ENCODE measurements at places on chromosomes 3 and 15. TPM values are rescaled to one million over a fixed set of nuclear protein-coding genes. Genes with fewer than 3 reads are reported as not detected.

The CALML4 gene
- polyA plus RNA-seq: 54.7 TPM

The STRIT1 gene
- 1.8 TPM for polyA plus RNA-seq

The IFT122 gene
- polyA plus RNA-seq: 18.4 TPM

The KLHL6 gene
- polyA plus RNA-seq: 0.37 TPM

The HYAL2 gene
- 93.2 TPM for polyA plus RNA-seq

The SERINC4 gene
- polyA plus RNA-seq: 0.47 TPM

The IQCH gene
- polyA plus RNA-seq: 3.2 TPM

The SCG5 gene
- polyA plus RNA-seq: 1.6 TPM

The NR2E3 gene
- not detected for polyA plus RNA-seq

The TIGIT gene
- not detected for polyA plus RNA-seq

The RPP14 gene
- 12.0 TPM for polyA plus RNA-seq

The KBTBD8 gene
- 0.43 TPM for polyA plus RNA-seq

The PARP3 gene
- polyA plus RNA-seq: 30.1 TPM

The GXYLT2 gene
- 0.39 TPM for polyA plus RNA-seq

The LRRC15 gene
- polyA plus RNA-seq: 0.09 TPM

The STAG1 gene
- 7.8 TPM for polyA plus RNA-seq

The DPPA2 gene
- not detected for polyA plus RNA-seq

The ECE2 gene
- polyA plus RNA-seq: not detected

The MYEF2 gene
- polyA plus RNA-seq: 17.6 TPM

The COLQ gene
- polyA plus RNA-seq: 1.2 TPM

The TNNC1 gene
- 86.6 TPM for polyA plus RNA-seq

The CORO2B gene
- 9.0 TPM for polyA plus RNA-seq

The SATB1 gene
- polyA plus RNA-seq: 6.2 TPM

The PRKAR2A gene
- 10.4 TPM for polyA plus RNA-seq

The C3orf85 gene
- polyA plus RNA-seq: 40.4 TPM

The DMXL2 gene
- 14.6 TPM for polyA plus RNA-seq

The CGNL1 gene
- polyA plus RNA-seq: 62.0 TPM

The CHRD gene
- 18.6 TPM for polyA plus RNA-seq

The ARID3B gene
- polyA plus RNA-seq: 2.3 TPM

The SLC2A2 gene
- polyA plus RNA-seq: 31.0 TPM

The PEX11A gene
- polyA plus RNA-seq: 13.7 TPM

The SMAD6 gene
- polyA plus RNA-seq: 15.4 TPM

The PPM1L gene
- polyA plus RNA-seq: 2.8 TPM

The SERPINI2 gene
- polyA plus RNA-seq: not detected

The TMEM108 gene
- 1.5 TPM for polyA plus RNA-seq

The AMT gene
- 44.1 TPM for polyA plus RNA-seq

The SNTN gene
- not detected for polyA plus RNA-seq

The AP3B2 gene
- polyA plus RNA-seq: 1.8 TPM

The WDR93 gene
- polyA plus RNA-seq: 1.2 TPM

The CHRNA7 gene
- 0.80 TPM for polyA plus RNA-seq

The CLDN18 gene
- polyA plus RNA-seq: not detected

The KNG1 gene
- polyA plus RNA-seq: 710 TPM

The IL12A gene
- not detected for polyA plus RNA-seq

The ST3GAL6 gene
- 20.8 TPM for polyA plus RNA-seq

The TRPM7 gene
- 17.0 TPM for polyA plus RNA-seq

The NUSAP1 gene
- 2.3 TPM for polyA plus RNA-seq

The ALDH1A2 gene
- 24.4 TPM for polyA plus RNA-seq

The MYZAP gene
- 6.1 TPM for polyA plus RNA-seq

The LPP gene
- polyA plus RNA-seq: 6.7 TPM

The CLDN16 gene
- polyA plus RNA-seq: 28.4 TPM

The PROK2 gene
- polyA plus RNA-seq: not detected

The UBAP1L gene
- polyA plus RNA-seq: 2.1 TPM

The TNIK gene
- polyA plus RNA-seq: 3.6 TPM

The TRNT1 gene
- 17.5 TPM for polyA plus RNA-seq

The GRM7 gene
- not detected for polyA plus RNA-seq

The DUOXA1 gene
- 0.52 TPM for polyA plus RNA-seq

The EDEM1 gene
- polyA plus RNA-seq: 5.5 TPM

The GOLGA8S gene
- polyA plus RNA-seq: 0.13 TPM

The RARB gene
- 8.3 TPM for polyA plus RNA-seq

All from kidney (tissue), 22 donors.